ENCODE measurements at places on chromosomes 2 and 18.
A peak's percentile ranks its signal among the peaks of the same experiment; 100 is the strongest.

- H3K36me3 ChIP-seq = no peaks in the 10 kb centered on the region
- H3K4me3 ChIP-seq = no peak overlapping the region
- no peak overlapping the region for H3K27ac ChIP-seq
- no peaks in the 10 kb centered on the region for H3K27me3 ChIP-seq
- no peak for DNase-seq
Observed at GRCh38 chr18:33870059-33870458, 292.0 kb downstream of the ASXL3 start.

DNA sequence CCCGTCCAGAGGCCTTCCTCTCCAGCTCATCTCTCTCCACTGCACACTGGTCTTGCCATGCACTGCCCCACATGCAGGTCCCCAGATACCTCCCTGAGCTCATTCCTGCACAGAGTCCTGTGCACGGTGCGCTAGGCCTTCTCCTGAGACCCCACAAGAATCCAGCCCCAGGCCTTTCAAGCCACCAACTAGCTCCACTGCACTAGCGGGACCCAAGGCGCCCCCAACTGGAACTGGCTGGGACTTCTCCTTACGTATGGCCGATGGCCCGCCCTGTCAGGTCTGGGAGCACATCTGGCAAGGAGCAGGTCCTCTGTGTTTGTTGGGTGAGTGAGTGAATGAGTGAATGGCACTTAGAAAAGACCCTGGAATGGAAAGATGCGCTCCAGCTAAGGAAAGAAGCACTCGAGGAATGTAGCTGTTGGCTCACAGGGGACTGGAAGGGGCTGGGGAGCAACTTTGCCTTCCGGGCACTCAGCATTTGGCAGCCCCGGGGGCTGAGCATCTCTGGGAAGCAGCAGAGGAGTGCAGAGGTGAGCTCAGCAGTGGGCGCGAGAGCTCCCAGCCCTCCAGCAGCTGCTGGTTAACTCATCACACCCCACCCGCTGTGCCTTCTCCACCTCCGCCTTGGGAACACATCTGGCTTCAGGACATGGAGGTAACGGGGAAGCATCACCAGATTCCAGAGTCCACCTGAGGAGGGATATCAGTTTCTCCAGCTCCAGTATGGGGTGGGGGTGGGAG, 223.1 kb downstream of the GLI2 start:
- DNase-seq = peak; percentile 20
- no peak overlapping the region for H3K27ac ChIP-seq
- no peaks in the 10 kb centered on the region for H3K4me1 ChIP-seq

DNA sequence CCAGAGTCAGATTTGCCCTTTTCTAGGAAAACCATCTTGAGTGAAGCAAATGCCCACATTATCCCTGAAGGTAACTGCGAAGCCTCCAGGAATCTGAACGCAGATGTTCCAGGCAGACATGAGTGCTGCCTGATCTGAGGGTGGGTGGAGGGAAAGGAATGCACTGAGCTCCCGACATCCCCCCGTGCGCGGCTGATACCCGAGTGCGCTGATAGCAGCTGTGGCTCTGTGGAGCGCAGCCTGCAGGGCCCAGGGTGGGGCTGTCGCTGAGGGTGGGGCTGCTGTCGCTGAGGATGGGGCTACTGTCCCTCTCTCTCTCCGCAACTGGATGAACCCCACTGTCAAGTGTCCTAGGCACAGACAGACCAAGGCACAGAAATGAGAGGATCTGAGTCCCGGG, 82.4 kb downstream of the GFPT1 start:
- peaks cover 22% of the 10 kb centered on the region for H3K27me3 ChIP-seq
- no peaks in the 10 kb centered on the region for H3K36me3 ChIP-seq
- no peak for DNase-seq
- no peak overlapping the region for H3K27ac ChIP-seq
- peaks cover 6% of the 10 kb centered on the region for H3K4me1 ChIP-seq
- H3K4me3 ChIP-seq = no peak overlapping the region

DNA sequence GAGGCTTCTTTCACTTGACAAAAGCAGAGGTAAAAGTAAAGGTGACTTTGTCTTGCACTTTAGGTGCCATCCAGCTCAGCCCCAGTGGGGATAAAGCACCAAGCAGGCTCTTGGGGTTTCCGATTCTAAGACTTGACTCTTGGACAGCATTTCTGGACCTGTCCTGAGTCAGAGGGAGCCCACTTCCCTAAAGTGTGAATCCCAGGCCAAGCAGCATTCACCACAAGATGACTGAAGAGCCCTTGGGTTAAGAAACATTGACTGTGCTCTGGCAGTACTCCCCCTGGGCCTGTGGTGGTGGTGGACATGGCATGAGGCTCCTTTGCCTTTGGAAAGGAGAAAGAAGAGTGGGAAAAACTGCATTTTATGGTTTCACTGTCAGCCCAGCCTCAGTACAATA, 638.0 kb upstream of the VRK2 start:
- no peaks in the 10 kb centered on the region for H3K36me3 ChIP-seq
- DNase-seq = no peak
- H3K4me3 ChIP-seq = no peak overlapping the region
